ENCODE measurements at places on chromosomes 1 and 21. TPM values are rescaled to one million over a fixed set of nuclear protein-coding genes. Genes with fewer than 3 reads are reported as not detected.

SPAG17 gene
- total RNA-seq = 1.7 TPM

PTPN7 gene
- total RNA-seq = not detected

RGS4 gene
- 0.21 TPM for total RNA-seq

FHL3 gene
- 6.8 TPM for total RNA-seq

PRAMEF33 gene
- total RNA-seq = not detected

CHI3L1 gene
- 0.21 TPM for total RNA-seq

All from tracheal epithelial cell (primary cell).